ENCODE measurements at places on chromosomes 1 and 21.
A peak's percentile ranks its signal among the peaks of the same experiment; 100 is the strongest.

GRCh38 chr1:14118691-14119485 lies 418.9 kb downstream of the PRDM2 start:
- no peak for DNase-seq

GRCh38 chr1:241926141-241926540 lies 31.4 kb upstream of the BECN2 start:
- no peak for DNase-seq

GRCh38 chr21:41148798-41149197 lies 19.2 kb upstream of the BACE2 start:
- no peak for DNase-seq

- no peak for DNase-seq
These were observed 710.7 kb upstream of the ADAMTS5 start for GRCh38 chr21:27677546-27677945.

DNA sequence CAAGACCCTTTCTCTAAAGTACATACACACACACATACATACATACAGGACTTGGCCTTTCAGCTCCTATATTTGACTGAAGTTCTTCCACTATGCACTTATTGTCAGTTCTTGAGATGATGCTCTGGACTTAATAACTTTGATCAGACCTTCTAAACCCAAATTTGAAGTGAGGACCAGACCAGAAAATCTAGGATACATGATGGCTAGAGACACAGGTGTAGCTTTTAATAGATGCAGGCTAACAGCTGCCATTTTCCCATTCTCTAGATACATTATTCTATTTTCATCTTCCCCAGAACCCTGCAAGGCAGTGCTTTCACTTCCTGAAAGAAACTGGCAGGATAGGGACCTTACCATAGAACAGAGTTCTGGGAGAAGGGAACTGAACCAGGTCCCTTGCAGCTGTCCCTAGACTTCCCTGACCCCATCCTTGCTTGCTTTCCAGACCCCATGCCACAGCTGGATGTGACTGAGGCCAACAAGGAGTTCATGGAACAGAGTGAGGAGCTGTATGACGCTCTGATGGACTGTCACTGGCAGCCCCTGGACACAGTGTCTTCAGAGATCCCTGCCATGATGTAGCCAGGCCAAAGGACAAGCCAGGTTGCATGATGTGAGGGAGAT lies 14.9 kb upstream of the RAB42 start:
- peak; percentile 42 for DNase-seq

DNA sequence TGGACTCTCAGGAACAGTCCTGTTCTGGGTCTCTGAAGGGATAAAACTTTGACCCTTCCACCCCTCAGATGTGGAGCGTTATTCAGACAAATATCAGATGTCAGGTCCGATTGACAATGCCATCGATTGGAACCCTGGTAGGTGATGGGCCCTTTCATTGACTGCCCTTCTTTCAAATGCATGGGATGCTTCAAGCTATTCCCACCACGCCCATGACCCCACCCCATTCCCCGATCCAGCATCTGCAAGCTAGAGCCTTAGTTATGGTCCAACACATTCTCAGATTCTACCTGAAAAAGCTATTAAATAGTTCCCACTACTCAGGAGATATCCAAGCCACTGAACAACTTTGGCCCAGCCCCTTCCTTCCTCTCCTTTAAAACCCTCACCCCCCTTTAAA lies 12.5 kb downstream of the POLR3GL start:
- no peak for DNase-seq

GRCh38 chr1:216587715-216588114 lies 135.5 kb downstream of the ESRRG start:
- no peak for DNase-seq

GRCh38 chr21:29190923-29191331 lies 60.5 kb downstream of the MAP3K7CL start:
- DNase-seq = no peak

GRCh38 chr21:27569091-27569490 lies 602.2 kb upstream of the ADAMTS5 start:
- no peak for DNase-seq

DNA sequence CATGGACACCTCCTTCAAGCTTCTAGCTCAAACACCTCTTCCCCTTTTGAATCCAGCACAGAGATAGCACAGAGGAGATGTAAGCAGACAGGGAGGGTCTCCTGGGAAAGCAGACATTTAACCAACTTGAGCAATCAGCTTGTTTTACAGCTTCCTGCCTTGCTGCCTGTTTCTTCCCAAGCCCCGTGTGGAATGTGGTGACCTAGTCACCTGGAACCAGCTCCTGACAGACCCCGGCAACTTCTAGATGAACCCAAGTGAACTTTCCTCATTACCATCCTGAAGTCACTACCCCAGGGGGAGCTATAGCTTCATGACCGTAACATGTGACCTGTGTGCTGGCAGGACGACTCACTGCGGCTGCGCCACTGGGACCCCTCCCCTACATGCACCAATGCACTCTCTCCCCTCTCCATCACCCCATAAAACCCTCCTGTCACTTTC lies 24.1 kb upstream of the TTF2 start:
- DNase-seq = no peak

DNA sequence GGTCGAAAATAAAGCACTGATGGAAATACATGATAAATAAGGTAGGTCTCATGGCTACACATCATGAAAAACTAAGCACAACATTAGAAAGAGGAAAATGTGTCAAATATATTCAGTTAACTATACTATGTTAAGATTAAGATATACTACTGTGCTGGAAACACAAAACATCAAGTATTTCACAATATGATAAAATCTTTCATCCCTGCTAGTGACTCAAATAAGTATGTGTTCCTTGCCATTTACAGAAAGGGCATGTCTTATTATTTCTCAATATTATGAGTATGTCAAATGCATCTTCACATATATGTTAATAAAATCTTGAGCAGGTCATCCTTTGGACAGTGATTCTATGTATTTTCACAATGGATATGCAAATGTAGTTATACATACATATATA lies 1260.1 kb upstream of the ADGRL2 start:
- DNase-seq = no peak

GRCh38 chr1:41347276-41347675 lies 14.0 kb upstream of the FOXO6 start:
- DNase-seq = no peak

GRCh38 chr1:61450454-61450853 lies 274.5 kb downstream of the TM2D1 start:
- peak; percentile 59 for DNase-seq

GRCh38 chr21:18493422-18493821 lies 89.8 kb upstream of the TMPRSS15 start:
- no peak for DNase-seq

- no peak for DNase-seq
These were observed 6.9 kb upstream of the TRIM62 start for GRCh38 chr1:33188572-33189275.

DNA sequence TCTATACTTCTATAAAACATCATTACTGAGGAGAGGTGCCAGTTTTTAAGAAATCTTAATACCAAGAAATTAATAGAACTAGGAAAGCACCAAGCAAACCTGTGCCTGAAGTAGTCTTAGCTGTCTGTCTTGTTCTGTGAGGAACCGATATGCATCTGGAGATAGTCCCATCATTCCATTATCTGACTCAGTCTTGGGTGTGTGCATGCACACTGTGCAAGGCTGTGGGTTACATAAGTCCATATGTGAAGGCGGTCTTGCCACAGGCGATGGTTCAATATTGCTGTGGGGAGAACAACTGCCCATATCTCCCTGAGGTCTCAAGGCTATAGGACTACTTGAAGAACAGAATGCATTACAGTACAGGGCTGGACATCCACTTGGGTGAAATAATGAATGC lies 33.8 kb downstream of the STIL start:
- DNase-seq = no peak

DNA sequence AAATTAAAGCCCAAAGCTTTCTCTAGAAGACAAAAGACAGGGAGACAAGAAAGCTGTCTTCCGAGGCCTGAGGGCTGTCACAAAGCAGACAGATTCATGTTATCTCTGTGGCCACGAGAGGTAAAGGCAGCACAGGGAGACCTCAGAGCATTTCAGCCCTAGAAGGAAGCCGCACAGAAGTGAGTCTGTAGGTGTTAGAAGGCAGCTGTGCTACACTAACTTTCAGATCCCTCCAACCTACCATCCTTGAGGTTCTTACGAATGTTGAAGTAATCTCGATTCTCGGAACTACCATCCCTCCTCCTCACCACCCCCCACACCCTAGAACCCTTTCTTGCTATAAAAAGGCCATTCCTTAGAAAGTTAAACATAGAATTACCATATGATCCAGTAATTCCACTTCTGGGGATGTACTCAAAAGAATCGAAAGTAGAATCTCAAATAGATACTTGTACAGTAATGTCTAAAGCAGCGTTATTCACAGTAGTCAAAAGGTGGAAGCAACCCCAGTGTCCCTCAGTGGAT lies 21.5 kb upstream of the LYST start:
- DNase-seq = no peak

DNA sequence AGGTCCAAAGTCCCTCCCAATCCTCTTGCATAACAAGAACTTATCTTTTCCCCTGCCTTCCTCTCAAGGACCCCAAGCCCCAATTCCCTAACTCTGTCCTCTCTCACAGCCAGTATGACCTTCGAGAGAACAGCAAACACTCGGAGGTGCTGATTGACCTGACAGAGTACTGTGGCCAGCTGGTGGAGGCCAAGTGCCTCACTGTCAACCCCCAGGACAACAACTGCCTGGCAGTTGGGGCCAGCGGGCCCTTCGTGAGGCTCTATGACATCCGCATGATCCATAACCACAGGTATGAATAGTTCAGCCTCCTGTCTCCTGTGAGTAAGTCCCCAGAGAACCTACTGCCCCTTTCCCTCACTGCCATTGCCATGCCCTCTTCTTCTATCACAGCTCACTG lies 29.9 kb upstream of the TMEM222 start:
- no peak for DNase-seq

GRCh38 chr1:228510101-228510802 lies 23.1 kb downstream of the RNF187 start:
- DNase-seq = no peak

DNA sequence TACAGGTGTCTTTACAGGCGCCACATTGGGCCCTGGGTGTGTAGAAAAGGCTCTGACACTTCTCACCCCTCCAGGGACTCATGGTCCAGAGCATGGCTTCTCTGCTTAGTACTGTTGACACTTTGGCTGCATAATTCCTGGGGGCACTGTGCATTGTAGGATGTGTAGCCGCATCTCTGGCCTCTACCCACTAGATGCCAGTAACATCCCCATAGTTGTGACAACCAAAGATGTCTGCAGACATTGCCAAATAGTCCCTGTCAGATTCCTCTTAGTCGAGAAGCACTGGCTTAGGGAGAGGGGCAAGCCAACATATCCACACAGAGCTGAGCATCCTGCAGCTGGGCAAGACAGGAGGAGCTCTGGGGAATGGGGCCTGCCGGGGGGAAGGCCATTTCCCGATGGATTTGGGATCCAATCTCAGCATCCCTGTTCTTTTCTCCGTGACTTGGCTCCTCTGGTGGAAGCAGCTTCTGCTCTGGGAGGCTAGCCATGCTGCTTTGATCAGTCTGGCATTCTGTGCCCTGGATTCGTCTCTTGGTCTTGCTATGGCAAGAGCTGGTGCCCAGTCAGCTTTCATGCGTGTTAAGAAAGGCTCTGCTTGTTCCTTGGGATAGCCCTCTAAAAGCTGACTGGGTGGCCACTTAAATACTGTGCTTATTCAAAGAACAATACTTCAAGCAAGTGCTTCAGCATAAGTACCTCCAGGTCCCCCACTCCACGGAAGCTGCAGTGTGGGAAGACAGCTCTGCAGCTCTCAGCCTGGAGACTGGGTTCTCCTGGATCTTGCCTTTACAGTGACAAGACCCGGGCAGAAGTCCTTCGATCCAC lies 38.3 kb upstream of the SCMH1 start:
- no peak for DNase-seq

DNA sequence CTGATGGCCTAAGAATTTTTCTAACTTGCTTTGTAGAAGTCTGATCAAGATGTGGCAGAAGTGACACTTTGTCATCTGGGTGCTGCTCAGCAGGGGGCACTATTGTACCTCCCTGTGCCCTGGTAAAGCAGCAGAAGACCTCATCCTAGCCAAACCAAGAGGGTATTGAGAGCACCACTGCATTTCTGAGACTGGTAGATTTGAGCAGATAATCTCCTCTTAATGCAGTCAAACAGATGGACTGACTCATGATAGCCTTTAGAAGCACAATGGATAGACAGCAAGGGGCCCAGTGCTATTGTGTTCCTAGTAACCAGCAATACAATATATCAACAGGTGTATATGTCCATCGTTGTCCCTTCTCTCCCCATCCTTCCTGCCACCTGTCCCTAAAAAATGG lies 5.7 kb downstream of the TPM3 start:
- peak; percentile 69 for DNase-seq

- peak; percentile 78 for DNase-seq
These were observed 99.1 kb downstream of the BEND5 start for GRCh38 chr1:48677306-48678287.

DNA sequence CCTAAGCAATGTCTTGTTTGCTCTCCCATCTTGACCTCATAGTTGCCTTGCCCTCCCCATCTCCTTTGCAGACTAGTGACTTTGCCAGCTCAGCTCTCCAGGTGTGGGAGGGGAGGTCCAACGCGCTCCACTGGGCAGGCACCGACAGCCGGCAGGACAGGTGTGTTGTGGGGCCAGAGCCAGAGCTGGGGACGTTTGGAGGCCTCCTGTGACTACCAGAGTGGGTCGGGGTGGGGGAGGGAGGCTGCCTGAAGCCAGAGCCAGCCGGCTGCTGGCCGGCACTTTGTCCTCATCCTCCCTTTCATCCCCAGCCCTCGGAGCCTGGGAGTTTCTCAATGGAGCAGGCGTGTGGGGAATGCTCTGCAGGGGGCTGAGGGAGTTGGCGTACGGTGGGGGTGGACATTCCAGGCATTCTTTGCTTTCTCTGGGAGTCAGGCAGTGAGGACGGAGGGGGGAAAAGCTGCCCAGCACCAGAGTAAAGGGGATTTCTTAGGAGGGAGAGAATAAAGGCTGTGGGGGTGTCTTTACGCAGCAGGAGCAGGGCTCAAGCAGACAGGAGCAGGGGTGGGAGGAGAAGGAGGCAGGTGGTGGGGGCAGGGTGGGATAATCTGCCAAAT lies 20.2 kb downstream of the NUAK2 start:
- DNase-seq = peak; percentile 96

DNA sequence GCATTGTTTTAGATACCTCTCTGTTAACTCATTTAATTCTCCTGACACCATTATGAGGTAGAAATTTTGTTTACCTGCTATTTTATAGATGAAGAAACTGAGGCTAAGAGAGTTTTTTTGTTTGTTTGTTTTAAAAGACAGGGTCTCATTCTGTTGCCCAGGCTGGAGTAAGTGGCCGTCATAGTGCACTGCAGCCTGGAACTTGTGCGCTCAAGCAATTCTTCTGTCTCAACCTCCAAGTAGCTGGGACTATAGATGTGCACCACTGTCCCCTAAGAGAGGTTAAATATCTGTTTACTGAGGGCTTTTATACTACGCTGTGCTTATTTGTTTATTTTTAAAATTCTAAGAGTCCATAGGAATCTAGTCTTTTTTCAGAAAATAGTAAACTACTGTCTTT lies 43.7 kb upstream of the CACYBP start:
- DNase-seq = no peak

GRCh38 chr21:45470087-45470515 lies 65.1 kb downstream of the COL18A1 start:
- no peak for DNase-seq

DNA sequence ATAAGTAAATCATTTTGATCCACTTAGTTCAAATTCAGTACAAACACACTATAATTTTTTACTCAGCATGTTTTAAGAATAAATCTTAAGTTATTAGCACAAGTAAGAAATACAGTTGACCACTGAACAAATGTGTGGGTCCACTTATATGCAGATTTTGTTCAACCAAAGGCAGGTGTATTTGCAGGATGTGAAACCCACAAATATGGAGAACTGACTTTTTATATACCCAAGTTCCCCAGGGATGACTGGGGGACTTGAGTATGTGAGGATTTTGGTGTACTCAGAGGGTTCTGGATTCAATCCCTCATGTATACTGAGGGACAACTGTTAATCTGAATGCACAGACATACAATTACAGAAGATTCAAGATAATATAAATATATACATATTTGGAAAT lies 25.7 kb upstream of the ERICH3 start:
- no peak for DNase-seq
